ENCODE measurements at places on chromosomes 7 and 10.

- no peak for DNase-seq
Measured at GRCh38 chr10:74873803-74874454, 47.5 kb downstream of the KAT6B start.

DNA sequence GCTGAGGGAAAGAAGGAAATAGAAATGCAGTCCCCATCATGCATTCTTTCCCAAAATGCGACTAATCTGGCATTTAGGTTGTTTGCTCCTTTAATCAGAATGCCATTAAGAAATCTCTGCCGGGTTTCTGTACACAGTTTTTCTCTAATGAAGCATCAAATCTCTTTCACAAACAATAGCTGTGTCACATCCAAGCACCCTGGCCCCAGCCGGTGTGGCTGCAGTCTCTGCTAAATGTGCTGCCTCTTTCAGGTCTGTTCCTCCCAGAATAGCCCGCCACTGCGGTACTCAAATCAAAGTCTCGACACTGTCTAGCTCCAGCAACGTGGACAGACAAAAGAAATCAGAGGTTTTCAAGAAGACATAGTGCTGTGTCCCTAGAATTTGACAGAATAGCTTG lies 343.8 kb downstream of the KCNMA1 start:
- no peak for DNase-seq

GRCh38 chr7:157056246-157056645 lies 45.8 kb upstream of the MNX1 start:
- no peak for DNase-seq

- no peak for DNase-seq
Measured at GRCh38 chr7:138538518-138538917, 78.5 kb downstream of the TRIM24 start.

GRCh38 chr7:132381742-132382472 lies 194.4 kb downstream of the PLXNA4 start:
- no peak for DNase-seq

DNA sequence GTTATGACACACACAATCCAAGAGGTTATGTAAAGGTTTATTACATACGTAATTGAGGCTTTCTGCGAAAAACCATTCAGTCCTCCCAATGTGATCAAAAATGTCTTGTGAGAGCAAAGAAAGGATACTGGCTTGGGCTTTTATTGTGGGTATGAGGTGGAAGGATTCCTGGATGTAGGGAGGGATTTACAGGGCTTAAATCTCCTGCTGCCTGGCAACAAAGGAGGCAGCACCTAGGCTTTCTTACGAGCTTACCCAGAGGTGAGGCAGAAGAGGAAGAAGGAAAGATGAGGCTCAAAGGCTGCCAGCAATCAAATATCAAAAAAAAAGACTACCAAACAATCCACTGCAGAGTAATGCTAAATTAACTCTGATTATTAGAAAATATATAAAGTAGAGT lies 1149.5 kb upstream of the POT1 start:
- DNase-seq = no peak

- no peak for DNase-seq
Measured at GRCh38 chr10:71429304-71429703, 32.6 kb downstream of the CDH23 start.

DNA sequence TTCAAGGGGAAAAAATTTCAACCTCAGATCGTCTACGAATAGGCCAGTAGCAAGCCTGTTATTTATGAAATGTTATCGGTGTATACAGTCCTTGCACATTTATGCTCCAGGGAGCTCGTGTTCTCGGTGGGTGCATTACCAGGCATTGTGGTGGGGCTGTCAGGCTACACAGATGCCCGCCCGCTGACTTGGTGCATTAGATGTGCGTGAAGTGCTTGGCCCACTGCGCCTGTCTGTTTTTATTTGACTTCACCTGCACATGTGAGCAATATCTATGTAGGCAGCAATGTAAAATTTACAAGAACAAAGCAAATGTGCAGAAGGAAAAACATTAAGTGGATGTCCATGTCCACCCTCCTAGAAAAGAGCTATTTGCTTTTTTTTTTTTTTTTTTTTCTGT lies 2.8 kb downstream of the FOXK1 start:
- DNase-seq = no peak

DNA sequence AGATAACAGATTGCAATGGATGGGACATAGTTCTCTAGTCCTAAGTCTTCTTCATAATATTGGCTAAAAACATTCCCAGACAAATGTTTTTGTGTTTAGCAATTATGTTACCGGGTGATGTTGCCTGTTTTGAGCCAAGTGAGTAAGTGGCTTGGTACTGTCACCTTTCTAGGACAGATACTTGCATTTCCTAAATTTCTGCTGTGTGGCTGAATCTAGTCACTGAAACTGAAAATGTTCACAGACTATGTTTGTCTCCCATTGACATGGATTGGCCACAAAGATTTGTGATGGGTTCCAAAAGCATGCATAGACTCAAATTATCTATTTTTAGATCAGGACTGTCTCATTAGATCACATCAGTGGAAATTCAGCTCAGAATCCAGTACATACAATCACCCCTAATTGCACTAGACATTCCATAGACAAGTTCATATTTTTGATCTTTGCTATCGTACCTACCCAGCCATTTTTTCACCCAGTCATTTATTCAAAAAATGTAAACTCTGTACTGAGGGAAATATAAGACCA lies 1222.1 kb upstream of the AUTS2 start:
- DNase-seq = no peak

- no peak for DNase-seq
Measured at GRCh38 chr10:73910401-73910763, 550 bp upstream of the PLAU start.

DNA sequence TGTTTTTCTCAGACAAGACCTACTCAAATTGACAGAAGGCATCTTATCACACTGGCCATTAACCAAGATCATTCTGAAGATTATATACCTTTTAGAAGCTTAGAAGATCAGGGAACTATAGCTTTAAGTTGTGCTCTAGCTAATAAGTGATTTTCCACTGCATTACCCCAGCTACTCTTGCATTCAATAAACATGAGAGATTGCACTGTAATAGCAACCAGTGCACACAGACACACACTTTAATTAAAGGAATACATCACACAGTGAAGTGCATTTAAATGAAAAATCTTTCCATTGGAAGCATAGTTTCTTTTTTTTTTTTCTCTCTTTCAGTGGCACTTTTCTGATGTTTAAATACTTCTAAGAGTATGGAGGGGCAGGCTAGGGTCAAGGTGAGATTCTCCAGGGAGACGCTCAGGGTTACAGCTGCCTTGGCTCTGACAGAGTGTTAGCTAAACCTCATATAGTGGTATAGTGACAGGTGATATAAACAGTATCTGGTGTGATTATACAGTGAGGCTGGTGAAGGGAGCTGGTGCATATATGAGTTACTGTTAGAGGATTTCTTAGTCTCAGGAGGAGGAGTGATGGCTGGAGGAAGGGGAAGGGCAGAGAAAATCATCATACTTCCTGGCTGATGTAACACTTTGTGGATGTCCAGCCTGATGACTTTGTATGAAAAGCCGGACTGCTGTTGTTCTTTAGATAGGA lies 369.5 kb downstream of the SORCS3 start:
- no peak for DNase-seq
